GM12865 (cell line): ENCODE measurements at places on chromosomes 4 and X.

DNA sequence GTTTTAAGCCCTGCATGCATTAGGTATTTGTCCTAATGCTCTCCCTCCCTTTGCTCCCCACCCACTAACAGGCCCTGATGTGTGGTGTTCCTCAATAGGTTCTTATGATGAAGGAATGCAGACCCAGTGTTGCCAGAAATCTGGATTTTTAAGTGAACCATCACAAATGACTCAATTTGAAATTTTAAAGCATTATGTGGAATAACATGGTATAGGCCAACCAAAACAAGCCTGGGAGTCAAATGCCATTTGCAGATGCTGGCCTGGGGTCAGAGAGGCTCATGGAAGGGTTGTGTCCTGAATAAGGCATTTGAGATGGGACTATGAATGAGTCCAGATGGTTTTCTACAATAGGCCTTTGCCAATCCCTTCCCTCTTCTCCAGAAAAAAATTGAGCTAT, 179.6 kb downstream of the SHROOM3 start:
- DNase-seq: no peak

DNA sequence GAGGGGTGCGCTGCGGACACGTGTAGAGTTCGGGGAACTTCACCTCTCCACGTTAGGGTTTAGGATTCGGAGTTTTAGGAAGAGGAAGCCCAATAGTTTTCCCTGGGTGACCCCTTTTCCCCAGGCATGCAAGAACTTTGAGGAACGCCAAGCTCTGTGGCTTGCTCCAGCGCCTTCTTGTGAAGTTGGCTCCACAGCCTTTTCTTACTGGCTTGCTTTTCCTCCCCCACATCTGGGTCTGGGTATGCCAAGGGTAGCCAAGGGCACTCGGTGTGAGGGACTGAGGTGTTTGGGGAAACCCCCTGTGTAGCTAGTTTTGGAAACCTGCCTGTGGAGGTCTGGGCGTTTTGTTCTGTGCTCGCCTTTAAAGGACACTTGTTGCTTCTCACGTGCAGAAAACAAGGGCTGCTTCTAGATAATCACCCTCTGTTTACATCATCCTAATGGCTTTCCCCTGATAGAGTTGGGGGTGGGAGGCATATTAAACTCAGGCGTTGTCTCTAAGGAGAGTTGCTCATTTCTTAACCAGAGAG, 746 bp downstream of the EDNRA start:
- peak; percentile 49 for DNase-seq

DNA sequence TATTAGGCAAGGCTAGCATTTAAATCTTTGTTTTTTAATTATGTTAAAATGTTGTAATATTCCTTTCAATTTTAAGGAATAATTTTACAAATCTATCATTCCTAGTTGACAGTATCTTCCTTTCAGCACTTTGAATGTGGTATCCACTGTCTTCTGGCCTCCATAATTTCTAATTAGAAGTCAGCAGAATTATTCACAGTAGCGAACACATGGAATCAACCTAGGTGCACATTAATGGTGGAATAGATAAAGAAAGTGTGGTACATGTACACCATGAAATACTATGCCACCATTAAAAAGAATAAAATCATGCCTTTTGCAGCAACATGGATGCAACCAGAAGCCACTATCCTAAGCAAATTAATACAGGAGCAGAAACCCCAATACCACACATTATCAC, 1887.8 kb downstream of the PCDH7 start:
- no peak for DNase-seq

DNA sequence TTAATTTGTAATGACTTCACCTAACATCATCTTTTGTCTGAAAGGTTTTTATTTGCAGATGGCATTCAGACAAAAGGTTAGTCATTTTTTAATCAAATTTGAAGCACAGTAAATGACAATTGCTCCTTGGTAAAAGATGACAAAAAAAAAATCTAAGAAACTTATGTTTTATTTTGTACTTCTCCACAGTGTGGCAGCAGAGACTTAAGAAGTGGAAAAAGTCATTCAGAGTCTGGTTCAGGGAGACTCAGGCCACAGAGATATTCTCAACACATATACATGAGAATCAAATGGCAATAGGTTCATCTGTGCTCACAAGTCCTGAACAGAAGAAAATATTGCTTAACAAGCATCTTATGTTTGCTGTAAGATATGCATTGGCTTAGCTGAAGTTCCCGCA, 436.2 kb downstream of the KCNIP4 start:
- peak; percentile 18 for DNase-seq

GRCh38 chrX:65528705-65529340, 5.8 kb downstream of the LAS1L start:
- DNase-seq: peak; percentile 39

- no peak for DNase-seq
Measured at GRCh38 chr4:188949596-188949995, 810.4 kb downstream of the TRIML1 start.

GRCh38 chrX:15663439-15663838, 1.2 kb downstream of the CLTRN start:
- no peak for DNase-seq

GRCh38 chr4:24241511-24241910, 342.8 kb downstream of the DHX15 start:
- DNase-seq: no peak

GRCh38 chr4:52057196-52057595, 6.1 kb downstream of the SPATA18 start:
- no peak for DNase-seq

GRCh38 chr4:113145519-113146291, 96.3 kb downstream of the ANK2 start:
- DNase-seq: no peak

DNA sequence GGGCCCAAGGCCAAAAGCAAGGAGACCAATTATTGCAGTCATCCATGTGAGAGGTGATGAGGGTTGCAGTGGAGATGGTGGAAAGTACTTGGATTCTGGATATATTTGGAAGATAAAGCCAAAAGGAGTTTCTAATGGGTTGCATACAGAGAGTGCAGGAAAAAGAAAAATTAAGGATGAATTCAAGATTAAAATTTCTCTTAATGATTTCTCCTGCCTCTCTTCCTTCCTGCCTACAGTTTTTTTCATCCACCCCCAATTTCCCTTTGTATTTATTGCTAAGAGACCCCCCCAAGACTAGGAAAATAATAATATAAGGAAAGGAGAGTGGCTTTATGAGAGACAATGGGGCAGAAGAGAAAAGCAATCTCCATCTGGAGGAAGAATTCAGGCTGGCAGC, 8.6 kb upstream of the FGF5 start:
- no peak for DNase-seq

DNA sequence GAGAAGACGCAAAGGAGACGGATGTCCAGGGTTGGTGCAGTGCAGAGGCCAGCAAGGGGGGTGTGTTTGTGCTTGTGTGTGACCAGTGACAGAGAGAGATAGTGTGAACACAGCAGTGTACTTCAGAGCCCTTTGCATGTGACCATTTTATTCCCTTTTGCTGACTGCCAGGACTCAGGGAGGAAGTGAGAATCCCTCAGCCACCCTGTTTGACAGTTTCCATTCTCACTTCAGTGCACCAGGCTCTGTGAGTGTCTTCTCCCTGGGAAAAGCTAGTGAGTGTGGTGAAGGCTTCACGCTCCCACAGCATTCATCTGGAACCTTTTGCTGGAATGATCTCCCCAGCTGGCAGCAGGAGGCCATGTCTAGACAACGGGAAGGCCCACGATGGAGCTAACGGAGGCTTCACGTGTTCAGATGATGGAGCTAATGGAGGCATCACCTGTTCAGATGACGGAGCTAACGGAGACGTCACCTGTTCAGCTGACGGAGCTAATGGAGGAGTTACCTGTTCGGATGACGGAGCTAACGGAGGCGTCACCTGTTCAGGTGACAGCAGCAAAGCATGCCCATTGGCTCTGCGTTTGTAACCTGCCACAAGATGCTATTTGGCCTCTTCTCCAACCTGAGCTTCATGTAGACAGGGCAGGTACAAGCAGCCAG, 195.4 kb downstream of the AFAP1 start:
- peak; percentile 18 for DNase-seq

- DNase-seq: no peak
Measured at GRCh38 chrX:45011597-45011996, 138.6 kb downstream of the KDM6A start.

GRCh38 chr4:150140774-150141400, 62.6 kb downstream of the DCLK2 start:
- no peak for DNase-seq

- peak; percentile 58 for DNase-seq
Measured at GRCh38 chrX:76555816-76556215, 128.3 kb downstream of the MAGEE1 start.

DNA sequence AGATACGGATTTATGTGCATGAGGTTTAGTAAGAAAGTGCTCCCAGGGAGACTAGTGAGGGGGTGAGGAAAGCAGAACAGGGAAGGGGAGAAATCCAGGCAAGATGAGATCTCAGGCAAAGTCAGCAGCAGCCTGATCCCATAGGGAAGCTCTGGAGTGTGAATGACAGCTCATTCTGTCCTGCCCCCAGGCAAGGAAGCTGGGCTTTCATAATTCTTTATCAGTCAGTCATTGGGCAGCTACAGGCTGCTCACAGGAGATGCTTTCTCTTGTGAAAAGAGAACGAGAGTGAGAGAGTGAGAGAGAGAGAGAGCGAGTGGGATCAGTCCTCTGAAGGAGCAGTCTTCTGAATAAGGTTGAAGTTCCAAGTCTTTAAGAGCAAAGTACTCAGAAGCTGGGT, 48.1 kb downstream of the SRPX start:
- DNase-seq: no peak
